ENCODE measurements at places on chromosomes 12 and 14.

DNA sequence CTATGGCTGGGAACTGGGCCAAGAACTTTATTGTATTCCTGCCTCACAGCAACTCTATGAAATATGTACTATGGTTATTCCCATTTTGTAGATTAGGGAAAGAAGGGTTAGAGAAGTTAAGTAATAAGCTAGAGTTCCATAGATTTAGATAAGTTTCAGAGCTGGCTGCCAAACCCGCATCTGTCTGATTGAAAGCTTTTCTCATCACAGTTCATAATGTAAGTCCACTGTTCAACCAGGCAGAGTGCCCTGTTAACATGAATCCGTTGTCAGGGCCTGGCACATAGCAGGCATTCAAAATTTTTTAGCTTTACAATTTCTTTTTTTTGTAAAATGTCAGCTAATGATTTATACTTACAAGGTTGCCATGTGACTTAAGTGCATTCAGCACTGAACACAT lies 467.3 kb downstream of the NRXN3 start:
- no peak for DNase-seq

GRCh38 chr14:56659378-56659777 lies 79.8 kb downstream of the TMEM260 start:
- no peak for DNase-seq

GRCh38 chr14:99009871-99010270 lies 262.1 kb downstream of the BCL11B start:
- no peak for DNase-seq

- DNase-seq = no peak
These were observed 1031.8 kb downstream of the GALC start for GRCh38 chr14:86961106-86961716.

GRCh38 chr12:93766796-93767523 lies 89.8 kb downstream of the CRADD start:
- DNase-seq = peak; percentile 32

DNA sequence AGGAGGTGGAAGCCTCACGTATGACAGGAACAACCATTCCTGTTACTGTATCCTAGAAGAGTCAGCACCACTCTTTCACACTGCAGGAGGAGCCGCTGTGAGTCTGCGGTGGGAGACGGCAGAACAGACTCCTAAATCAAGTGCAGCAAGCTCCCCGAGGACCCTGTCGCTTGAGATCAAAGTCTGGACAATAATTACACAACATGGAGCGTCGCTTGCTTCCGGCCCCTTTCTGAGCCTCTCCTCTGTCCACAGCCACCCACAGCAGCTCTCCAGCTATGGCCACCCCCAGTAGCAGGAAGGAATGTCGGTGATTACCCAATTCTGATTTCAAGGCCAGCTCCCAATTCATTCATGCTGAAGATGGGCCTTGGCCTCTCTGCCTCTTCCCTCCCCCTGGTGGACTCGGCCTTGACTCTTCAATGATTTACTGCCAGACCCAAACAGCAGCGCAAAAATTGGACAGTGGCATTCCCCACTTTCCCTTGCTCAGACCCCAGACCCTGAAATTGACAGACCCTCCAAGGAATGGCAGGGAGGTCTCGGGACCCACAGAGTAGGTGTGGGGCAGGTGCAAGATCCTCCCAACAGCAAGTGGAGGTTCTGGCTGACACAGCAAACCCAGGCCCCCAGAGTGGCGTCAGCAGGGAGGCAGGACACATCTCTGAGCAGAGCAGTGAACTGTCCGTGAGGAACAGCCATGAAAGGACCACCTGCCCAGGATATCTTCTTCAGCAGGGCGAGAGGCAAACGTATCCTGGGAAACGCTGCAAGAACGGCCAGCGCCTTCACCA lies 272.7 kb upstream of the DIO3 start:
- DNase-seq = no peak

DNA sequence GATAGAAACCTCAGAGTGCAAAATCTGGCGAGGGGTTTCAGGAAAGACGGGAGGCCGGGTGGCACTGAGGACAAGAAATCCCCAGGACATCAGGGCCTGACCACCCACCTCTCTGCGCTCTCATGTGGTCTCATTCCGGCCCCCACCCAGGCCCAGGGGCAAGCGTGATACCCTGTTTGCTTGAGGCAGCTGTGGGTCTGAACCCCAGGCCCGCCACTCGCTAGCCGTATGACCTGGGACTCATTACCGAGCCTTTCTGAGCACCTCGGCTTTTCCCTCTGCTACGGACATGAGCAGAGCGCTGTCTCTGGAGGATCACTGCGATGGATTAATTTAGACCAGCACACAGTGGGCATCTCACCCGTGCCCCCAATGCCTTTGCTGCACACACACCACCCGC lies 25.5 kb upstream of the BCDIN3D start:
- no peak for DNase-seq

DNA sequence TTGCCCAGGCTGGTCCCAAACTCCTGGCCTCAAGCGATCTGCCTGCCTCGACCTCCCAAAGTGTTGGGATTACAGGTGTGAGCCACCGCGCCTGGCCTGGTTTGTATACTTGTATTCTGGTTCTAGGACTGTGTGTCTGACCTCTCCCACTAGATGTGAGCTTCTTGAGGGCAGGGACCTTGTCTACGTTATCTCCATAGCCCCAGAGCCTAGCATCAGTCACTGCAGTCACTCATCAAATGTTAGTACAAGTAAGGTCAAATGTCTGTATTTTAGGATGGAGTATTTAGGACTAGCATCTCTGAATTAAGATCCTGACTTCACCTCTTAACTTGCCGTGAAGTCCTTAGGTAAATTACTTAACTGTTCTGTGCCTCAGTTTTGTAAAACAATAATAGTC lies 2.9 kb downstream of the RILPL2 start:
- DNase-seq = no peak
